ENCODE measurements at places on chromosomes 4 and X. TPM values are rescaled to one million over a fixed set of nuclear protein-coding genes. Genes with fewer than 3 reads are reported as not detected.

GRCh38 chr4:173411106-173411693, 12.3 kb upstream of the SCRG1 start:
- no peak for DNase-seq

DNA sequence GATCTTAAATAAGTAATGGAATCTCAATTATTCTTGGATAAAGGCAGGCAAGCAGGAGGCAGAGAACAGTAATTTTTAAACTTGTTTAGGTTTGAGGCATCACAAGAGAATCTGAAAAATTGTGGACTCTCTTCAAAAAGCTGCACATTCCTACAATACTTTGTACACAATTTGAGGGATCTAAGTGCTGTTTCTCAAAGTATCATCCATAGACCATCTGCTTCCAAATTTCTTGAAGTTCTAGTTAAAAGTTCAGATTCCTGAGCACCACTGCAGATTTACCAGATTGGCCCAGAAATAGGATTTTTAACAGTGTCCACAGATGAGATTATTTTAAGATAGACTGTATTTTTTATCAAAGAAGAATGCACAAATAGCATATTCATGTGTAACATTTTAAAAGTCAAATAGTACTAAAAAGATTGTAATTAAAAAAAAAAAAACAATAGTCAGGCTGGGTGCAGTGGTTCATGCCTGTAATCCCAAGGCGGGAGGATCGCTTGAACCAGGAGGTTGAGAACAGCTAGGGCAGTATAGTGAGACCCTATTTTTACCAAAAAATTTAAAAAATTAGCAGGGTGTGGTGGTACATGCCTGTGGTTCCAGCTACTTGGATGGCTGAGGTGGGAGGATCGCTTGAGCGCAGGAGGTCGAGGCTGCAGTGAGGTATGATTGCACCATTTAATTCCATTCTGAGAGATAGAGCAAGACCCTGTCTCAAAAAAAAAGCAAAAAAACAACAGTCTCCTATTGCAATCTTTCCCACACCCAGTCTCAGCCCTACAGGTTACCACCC, 14.2 kb upstream of the FNIP2 start:
- no peak for DNase-seq

DNA sequence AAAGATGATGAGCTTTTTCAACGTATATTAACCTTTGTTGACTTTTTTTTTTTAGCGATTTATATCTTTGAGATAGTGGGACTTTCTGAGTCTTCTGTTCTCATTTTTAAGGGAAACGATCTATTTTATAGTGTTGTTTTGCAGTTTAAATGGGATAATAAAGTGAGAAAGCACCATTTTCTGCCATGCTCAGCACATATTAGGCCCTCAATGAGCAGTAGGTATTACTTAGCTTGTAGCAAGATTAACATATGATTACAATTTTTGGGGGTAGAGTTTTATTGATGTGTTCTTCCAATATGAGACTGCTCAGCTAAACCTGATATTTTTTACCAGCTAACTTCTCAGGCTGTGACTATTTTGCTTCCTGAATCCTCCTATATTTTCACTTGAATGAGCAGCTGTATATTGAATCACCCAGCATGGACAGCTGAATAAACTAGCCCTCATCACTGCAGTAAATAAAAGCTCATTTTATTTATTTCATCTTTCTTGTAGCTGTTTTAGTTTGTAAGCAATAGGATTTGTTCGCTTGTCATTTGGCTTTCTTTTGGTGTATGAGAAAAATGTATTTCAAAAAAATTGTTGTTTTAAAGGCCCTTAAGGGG, 43.7 kb downstream of the UGT8 start:
- DNase-seq, result no peak

- no peak for DNase-seq
Measured at GRCh38 chr4:29588617-29589016, 1131.6 kb upstream of the PCDH7 start.

DNA sequence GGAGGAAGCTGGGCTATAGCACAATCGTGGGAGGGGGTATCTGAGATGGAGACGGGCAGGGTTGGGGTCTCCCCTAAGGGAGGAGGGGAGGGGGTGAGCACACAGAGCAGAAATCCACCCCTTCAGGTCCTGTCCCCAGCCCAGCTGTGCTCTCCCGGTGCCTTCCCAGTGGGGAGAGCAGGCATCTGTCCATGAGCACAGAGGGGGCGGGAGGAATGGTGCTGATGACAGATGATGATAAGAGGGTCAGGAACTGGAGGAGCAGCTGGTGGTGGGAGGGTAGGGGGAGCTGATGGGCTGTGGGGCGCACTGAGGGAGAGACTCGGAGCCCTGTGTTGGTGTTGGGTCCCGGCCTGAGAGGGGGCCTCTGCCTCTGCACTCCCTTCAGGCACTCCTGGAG, 8.6 kb downstream of the ATP2B3 start:
- no peak for DNase-seq

DNA sequence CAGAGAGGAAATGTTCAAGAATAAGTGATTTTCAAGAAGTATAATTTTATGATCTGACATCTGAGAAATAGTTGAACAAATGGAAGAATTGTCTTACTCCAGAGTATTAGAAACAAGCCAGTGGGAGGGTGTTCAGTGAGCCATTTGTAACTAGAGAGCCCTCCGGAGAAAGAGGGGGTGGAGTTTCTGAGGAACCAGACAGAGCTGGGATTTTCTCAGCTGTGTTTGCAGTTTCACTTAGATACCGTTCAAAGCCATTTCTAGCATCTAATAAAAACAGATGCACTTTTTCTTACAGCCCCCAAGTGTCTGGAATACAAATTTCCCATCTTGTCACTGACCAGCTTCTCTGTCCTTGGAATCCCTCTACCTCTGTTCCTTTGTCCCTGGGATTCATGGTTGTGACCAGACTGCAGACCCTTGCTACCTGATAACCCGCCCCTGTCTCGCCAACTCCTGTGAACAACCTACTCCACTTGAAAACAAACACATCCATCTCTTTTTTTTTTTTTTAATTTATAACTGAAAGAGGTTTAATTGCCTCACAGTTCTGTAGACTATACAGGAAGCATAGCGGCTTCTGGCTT, 132.8 kb upstream of the KLF3 start:
- DNase-seq, result peak; percentile 58

GRCh38 chr4:10461091-10461849, 4.0 kb upstream of the ZNF518B start:
- DNase-seq, result peak; percentile 58

- no peak for DNase-seq
Measured at GRCh38 chr4:22090661-22091351, 142.2 kb upstream of the KCNIP4 start.

The FAM9C gene
- polyA plus RNA-seq, result 0.52 TPM

GRCh38 chr4:120869613-120870278, 52.8 kb downstream of the PRDM5 start:
- no peak for DNase-seq

DNA sequence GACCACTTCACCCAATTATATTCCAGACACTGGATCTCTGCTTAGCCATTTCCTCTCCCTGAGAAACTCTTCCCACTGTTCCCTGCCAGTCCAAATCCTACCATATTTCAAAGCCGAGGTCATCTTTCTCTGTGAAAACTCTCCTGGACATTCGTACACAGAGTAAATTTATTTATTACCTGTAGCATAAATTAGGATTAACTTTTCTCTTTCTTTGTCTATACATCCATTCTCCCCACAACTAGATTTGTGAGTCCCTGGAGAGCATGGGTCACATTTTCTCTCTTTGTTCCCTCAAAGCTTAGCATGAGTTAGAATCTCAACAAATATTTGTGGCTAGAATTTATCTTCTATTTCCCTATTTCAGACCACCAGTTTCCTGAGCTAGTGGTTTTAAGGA, 27.8 kb upstream of the SMIM10 start:
- DNase-seq, result no peak

The TRIM75 gene
- polyA plus RNA-seq, result not detected

DNA sequence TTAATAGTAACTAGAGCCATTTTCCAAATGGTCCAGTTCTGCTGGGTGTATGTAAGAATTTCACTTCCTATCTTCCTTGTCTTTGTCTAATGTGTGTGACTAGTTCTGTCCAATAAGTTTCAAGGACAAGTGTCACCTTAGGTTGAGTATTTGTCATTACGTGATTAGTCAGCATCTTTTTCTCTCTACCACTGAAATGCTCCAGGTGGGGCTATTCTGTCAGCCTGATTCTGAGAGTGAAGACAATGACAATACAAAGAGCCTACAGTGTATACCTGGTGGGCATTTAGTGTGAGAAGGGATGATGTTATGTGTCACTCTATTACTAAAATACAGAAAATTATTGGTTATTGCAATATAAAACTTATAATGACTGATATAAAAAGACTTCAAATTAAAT, 876.3 kb downstream of the C4orf33 start:
- no peak for DNase-seq

GRCh38 chrX:22360129-22360528, 87.4 kb downstream of the CBLL2 start:
- no peak for DNase-seq

DNA sequence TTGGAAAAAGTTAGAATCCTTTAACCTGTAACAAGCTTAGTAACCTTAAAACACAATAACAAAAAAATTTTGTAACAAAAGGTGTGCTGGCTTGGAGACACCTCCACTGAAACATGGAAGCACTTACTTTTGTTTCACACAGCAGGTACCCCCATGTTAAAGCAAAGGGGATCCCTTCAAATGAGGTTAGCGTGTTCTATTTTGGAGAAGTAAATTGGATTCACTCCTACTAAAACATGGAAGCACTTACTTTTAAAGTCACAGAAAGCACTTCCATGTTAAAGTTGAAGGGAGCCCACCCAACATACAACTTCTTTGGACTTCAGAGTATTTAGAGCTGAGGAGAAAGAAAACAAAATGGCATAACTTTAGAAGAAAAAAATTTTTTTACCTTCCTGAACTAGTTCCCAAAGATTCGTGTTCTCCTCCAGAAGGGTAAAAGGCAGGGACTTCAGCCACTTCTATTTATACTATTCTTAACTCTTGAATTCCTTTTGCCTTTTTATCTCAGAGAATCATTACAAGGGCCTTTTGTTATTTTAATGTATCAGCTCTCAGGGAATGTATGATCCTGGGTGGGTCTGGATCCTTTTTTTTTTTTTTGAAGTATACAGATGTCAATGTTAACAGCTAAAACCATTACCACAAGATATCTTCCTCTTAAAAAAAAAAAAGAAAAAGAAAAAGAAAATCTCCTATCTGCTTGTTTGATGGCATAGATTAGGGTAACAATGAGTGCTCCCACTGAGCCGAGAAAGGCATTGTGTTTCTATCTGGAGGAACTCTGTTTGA, 11.5 kb downstream of the LARP7 start:
- DNase-seq, result no peak

DNA sequence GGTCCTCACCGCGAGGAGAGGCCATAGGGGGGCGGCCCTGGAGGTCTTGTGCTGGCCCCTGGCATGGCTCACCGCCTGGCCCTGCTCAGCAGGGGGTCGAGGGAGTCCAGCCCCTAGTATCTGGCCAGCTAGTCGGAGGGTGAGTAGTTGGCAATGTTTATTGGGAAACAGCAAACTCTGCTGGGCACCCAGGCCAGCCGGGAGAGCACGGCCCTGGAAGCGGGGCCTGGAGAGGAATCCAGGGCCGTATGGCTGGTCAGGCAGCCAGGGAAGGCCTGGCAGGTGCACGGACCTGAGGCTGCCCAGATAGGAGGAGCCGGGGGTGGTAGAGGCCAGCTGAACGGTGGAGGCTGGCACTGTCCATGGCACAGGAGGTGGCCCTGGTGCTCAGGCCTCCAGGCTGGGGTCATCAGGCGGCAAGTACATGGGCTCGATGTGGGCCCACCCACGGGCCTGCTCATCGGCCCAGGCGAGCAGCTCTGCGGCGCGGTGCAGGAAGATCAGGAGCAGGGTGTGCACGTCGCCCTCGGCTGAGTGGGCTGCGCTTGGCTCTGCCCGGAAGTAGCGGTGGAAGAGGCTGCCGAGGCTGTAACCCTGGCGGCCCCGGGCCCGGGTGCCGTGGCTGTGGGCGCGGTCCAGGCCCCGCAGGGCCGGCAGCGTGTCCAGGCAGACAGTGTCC, 1.4 kb downstream of the TREX2 start:
- no peak for DNase-seq

GRCh38 chrX:47420962-47421361, 50.6 kb downstream of the ZNF157 start:
- no peak for DNase-seq

The SORCS2 gene
- polyA plus RNA-seq, result 9.0 TPM

The SRPK3 gene
- 1.5 TPM for polyA plus RNA-seq

DNA sequence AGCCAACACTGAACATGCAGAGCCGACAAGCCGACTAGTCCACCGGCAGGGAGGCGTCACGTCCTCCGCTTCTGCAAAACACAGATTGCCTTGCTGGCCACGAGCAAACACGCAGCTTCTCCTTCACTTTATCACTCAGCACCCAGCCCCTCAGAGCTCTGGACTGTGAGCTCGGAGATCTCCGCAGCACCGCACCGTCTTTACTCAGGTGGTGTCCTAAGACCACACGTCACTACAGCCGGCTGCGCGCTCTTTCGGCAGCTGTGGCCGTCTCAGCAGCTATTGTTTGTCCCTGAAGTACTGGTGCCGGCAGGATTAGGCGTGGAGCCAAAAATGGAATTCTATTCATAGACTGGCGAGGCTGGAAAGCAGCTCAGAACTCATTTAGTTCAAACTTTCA, 72.0 kb downstream of the FAT1 start:
- no peak for DNase-seq

DNA sequence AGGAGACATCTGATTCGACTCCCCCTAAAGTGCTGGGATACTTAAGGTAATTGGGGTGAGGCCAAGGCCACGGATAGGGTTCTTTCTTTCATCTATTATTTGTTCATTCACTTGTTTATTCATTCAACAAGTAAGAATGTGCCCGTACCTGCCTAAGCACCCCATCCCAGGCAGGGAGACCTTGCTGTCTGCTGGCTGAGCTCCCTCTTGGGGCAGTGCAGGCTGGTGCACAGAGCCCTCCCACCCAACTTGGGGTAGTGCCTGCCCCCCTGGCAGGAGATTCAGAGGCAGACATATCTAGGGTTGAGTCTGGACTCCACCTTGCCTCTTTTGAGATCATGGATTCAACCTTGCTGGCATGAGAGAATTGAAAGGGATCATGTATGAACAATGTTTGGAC, 95.7 kb downstream of the DRD5 start:
- DNase-seq, result no peak

Measured in right renal pelvis (tissue), 4 donors.